ENCODE measurements at places on chromosomes 7 and 10. TPM values are rescaled to one million over a fixed set of nuclear protein-coding genes. Genes with fewer than 3 reads are reported as not detected.

GRCh38 chr7:69739190-69739589 is 140.9 kb downstream of the AUTS2 start:
- H3K4me1 ChIP-seq, result peaks cover 18% of the 10 kb centered on the region
- H3K4me3 ChIP-seq, result no peak overlapping the region
- no peaks in the 10 kb centered on the region for H3K36me3 ChIP-seq
- no peaks in the 10 kb centered on the region for H3K27me3 ChIP-seq
- no peak for DNase-seq

- H3K36me3 ChIP-seq, result no peaks in the 10 kb centered on the region
- H3K27me3 ChIP-seq, result no peaks in the 10 kb centered on the region
- no peak for DNase-seq
- no peak overlapping the region for H3K27ac ChIP-seq
Observed at GRCh38 chr7:84482476-84482875, 287.9 kb upstream of the SEMA3A start.

- DNase-seq, result peak; percentile 96
- H3K36me3 ChIP-seq, result peaks cover 3% of the 10 kb centered on the region
- H3K27ac ChIP-seq, result peak overlapping the region; percentile 72
- peaks cover 13% of the 10 kb centered on the region for H3K4me1 ChIP-seq
Observed at GRCh38 chr7:129665013-129665401, 53.5 kb downstream of the NRF1 start.

Gene TMEM72
- not detected for total RNA-seq

GRCh38 chr7:77771901-77772300 is 26.3 kb downstream of the TMEM60 start:
- H3K27ac ChIP-seq, result no peak overlapping the region
- no peaks in the 10 kb centered on the region for H3K36me3 ChIP-seq
- H3K4me1 ChIP-seq, result no peaks in the 10 kb centered on the region

DNA sequence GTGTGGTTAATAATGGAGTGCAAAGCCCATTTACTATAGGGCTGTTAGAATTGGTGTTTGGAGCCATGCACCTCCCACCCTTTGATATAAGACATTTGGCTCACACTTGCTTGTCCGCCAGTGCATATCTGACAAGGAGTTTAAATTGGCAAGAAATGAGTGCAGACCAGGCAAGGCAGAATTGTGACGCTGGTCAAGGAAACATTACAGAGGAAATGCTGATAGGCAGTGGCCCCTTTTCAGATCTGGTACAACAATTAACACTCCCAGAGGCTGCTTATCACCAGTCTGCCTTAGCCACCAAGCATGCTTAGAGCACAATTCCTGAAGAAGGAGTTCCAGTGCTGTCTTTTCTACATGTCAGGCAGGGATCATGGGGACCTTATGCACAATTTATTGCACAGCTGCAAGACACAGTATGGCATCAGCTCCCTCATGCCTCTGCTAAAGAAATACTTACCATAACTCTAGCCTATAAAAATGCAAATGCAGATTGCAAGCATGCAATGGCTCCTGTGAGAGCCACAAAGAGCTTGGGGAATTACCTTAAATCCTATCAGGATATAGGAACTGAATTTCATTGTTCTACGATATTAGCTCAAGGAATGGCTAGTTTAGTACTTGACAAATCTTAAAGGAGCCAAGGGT is 35.2 kb downstream of the OR13A1 start:
- no peaks in the 10 kb centered on the region for H3K4me1 ChIP-seq
- H3K36me3 ChIP-seq, result no peaks in the 10 kb centered on the region
- no peaks in the 10 kb centered on the region for H3K27me3 ChIP-seq
- no peak overlapping the region for H3K4me3 ChIP-seq
- H3K27ac ChIP-seq, result no peak overlapping the region

Data from astrocyte (in vitro differentiated cells and primary cell).